ENCODE measurements at places on chromosomes 13 and 19. TPM values are rescaled to one million over a fixed set of nuclear protein-coding genes. Genes with fewer than 3 reads are reported as not detected.

Gene RNF17
- not detected for total RNA-seq

Gene GPR18
- total RNA-seq = not detected

Gene TBXA2R
- 0.90 TPM for total RNA-seq

Gene YJEFN3
- total RNA-seq = 4.4 TPM

Gene VSTM2B
- total RNA-seq = not detected

Gene RDH13
- total RNA-seq = 20.8 TPM

Gene DMKN
- total RNA-seq = 26.7 TPM

Gene ADGRE2
- total RNA-seq = 0.59 TPM

Gene KASH5
- total RNA-seq = not detected

Gene CEACAM6
- 23.4 TPM for total RNA-seq

Gene NLRP11
- not detected for total RNA-seq

Gene FLT1
- not detected for total RNA-seq

Gene LRRC8E
- total RNA-seq = 5.5 TPM

Gene COX7A1
- not detected for total RNA-seq

Gene KIR2DL3
- not detected for total RNA-seq

Gene ZNF69
- not detected for total RNA-seq

Gene C19orf18
- not detected for total RNA-seq

Gene CA11
- 12.6 TPM for total RNA-seq

Gene XRCC1
- 31.4 TPM for total RNA-seq

Gene OR7A5
- total RNA-seq = not detected

Gene LRRC4B
- 0.38 TPM for total RNA-seq

Gene C3
- total RNA-seq = 47.6 TPM

Gene KLK14
- total RNA-seq = 0.68 TPM

Gene COMP
- 0.09 TPM for total RNA-seq

Gene KLF16
- 31.4 TPM for total RNA-seq

Gene LIN7B
- 6.7 TPM for total RNA-seq

Gene ZNF625
- total RNA-seq = not detected

Gene CIRBP
- total RNA-seq = 98.7 TPM

Gene IGFL1
- 3.8 TPM for total RNA-seq

Gene CCNE1
- total RNA-seq = 25.1 TPM

Gene SH2D3A
- 16.9 TPM for total RNA-seq

Gene HRC
- not detected for total RNA-seq

Gene ACP7
- 0.23 TPM for total RNA-seq

Gene C19orf81
- total RNA-seq = 12.5 TPM

Gene C1QTNF9
- total RNA-seq = not detected

Gene GRK1
- not detected for total RNA-seq

Gene SIGLEC9
- not detected for total RNA-seq

Gene ETHE1
- 39.1 TPM for total RNA-seq

Gene EXOC3L2
- total RNA-seq = 1.0 TPM

Gene MBD3L2
- not detected for total RNA-seq

Gene FXYD1
- total RNA-seq = not detected

Gene FCER2
- not detected for total RNA-seq

Gene GNA15
- 0.08 TPM for total RNA-seq

Gene SLC1A6
- total RNA-seq = not detected

Gene TMEM143
- 4.3 TPM for total RNA-seq

Gene ZNF486
- total RNA-seq = not detected

Gene APOC1
- total RNA-seq = 109 TPM

Gene APOC4
- not detected for total RNA-seq

Gene ZSCAN4
- total RNA-seq = not detected

Gene ERICH4
- total RNA-seq = not detected

Gene CYP2B6
- not detected for total RNA-seq

Gene CCNA1
- total RNA-seq = 0.29 TPM

Gene ZNF17
- 5.5 TPM for total RNA-seq
